ENCODE measurements at places on chromosomes 7 and 10. TPM values are rescaled to one million over a fixed set of nuclear protein-coding genes. Genes with fewer than 3 reads are reported as not detected.
A peak's percentile ranks its signal among the peaks of the same experiment; 100 is the strongest.

Gene SH3PXD2A
- polyA plus RNA-seq = 43.1 TPM

Gene COL13A1
- 0.46 TPM for polyA plus RNA-seq

Gene MEIG1
- polyA plus RNA-seq = 0.88 TPM

Gene AKR1B15
- polyA plus RNA-seq = not detected

Gene LAMB1
- 11.2 TPM for polyA plus RNA-seq

Gene TRA2A
- 23.0 TPM for polyA plus RNA-seq

Gene OR2A25
- not detected for polyA plus RNA-seq

- DNase-seq = no peak
Observed at GRCh38 chr7:30389791-30390190, 88.8 kb downstream of the NOD1 start.

DNA sequence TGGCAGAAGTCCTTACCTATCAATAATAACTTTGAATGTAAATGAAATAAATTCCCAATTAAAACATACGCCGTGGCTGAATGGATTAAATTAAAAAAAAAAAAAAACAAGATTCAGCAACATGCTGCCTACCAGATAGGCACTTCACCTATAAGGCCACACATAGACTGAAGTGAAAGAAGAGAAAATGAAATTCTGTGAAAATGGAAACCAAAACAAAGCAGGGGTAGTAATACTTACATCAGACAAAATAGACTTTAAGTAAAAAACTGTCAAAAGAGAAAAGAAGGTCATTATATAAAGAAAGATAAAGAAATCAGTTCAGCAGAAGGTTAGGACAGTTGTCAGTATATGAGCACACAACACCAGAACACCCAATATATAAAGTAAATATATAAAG, 55.3 kb downstream of the TCAF1 start:
- DNase-seq = no peak

- DNase-seq = no peak
Observed at GRCh38 chr7:130990178-130990832, 256.3 kb upstream of the KLF14 start.

GRCh38 chr7:19030281-19030680, 87.2 kb downstream of the TWIST1 start:
- no peak for DNase-seq

DNA sequence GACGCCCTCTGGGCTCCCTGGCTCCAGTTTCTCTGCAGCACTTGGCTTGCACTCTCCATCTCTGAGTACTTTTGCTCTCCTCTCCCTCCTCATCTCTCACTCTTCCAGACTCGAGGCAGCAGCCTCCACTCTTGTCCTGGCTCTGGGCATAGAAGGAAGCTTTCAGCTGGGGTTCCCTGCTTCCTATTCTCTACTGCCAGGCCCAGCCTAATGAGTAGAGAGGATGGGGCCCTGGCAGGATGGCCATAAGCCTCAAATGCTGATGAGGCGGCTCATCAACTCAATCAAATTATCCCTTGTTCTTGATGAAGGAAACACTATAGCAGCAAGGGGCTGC, 55.8 kb downstream of the NEURL1 start:
- no peak for DNase-seq

DNA sequence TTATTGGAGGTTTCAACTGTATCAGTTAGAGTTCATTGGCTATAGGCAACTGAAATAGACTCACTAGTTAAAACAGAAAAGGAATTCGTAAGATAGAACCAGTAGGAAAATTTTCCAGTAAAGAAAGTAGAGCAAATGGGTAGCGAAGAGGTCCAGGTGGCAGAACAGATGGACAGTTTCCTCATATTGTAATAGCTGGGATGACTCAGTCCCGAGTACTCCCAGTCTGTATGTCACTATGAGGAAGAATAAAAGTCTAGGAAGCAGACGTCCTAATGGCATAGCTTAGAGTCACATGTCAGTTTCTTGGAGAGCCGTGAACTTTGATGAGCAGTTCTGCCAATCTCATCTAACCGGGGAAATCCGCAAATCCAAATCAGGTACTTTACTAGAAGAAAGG, 95.3 kb downstream of the RNF32 start:
- DNase-seq = peak; percentile 59

DNA sequence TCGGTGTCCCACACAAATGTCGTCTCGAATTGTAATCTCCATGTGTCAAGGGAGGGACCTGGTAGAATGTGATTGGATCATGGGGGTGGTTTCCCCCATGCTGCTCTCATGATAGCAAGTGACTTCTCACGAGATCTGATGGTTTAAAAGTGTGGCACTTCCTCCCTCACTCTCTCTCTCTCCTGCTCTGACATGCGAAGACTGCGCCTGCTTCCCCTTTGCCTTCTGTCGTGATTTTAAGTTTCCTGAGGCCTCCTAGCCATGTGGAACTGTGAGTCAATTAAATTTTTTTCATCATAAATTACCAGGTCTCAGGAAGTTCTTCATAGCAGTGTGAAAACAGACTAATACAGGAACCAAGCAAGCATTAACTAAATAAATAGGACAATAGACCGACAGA, 229.1 kb downstream of the GFRA1 start:
- no peak for DNase-seq

DNA sequence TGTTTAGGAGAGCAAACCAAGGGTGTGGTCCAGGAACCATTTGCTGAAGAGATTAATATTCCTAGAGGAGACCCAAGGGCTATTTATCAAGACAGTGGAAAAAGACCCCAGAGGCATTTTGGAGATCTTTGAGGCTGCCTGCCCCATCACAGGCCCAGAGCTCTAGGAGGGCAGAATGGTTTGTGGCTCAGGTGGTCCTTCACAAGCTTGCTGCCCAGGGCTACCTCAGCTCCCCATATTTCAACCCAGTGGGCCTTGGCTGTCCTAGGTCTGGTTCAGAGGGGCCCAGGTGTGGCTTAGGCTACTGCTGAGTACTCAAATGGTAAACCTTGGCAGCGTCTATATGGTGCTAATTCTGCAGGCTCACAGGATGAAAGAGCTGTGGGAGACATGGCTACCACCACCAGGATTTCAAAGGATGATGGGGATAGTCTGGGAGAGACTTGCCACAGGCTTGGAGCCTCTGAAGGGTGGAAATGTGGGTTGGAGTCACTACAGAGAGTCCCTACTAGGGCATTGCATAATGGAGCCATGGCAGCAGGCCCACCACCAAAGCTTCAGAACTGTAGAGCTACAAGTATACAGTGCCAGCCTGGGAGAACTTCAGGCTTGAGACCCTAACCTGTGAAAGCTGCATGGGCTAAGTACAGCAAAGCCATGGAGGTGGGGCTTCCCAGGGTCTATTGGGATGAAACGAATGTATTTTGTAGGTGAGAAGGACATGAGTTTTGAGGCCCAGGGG, 24.3 kb downstream of the PTEN start:
- no peak for DNase-seq

- DNase-seq = no peak
Observed at GRCh38 chr7:104005197-104005596, 15.7 kb upstream of the RELN start.

GRCh38 chr7:51267169-51267568, 49.4 kb downstream of the COBL start:
- no peak for DNase-seq

GRCh38 chr10:2839081-2839725, 228.1 kb upstream of the PFKP start:
- DNase-seq = no peak

- DNase-seq = no peak
Observed at GRCh38 chr10:53006663-53007526, 234.3 kb upstream of the MBL2 start.

DNA sequence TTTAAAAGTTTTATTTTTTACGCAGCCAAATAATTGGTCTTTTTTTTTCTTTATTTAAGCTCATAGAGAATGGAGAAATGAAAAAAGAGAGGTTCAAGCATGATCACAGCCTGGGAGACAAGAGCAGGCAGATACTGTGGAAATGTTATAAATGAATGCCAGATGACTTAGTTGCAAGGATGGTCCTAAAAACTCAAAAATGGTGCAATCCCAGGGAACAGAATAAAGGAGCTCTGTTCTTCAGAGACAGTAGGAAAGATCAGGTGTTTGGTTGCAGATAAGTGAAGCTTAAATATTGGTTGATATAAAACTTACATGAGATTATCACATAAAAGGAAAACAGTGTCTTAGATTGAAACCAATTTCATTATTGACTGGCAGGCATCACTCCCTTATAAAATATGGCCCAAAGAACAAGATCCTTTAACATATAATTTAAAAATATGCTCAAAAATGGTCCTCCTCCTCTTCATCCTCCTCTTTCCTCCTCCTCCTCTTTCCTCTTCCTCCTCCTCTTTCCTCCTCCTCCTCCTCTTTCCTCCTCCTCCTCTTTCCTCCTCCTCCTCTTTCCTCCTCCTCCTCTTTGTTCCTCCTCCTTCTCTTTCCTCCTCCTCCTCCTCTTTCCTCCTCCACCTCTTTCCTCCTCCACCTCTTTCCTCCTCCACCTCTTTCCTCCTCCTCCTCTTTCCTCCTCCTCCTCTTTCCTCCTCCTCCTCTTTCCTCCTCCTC, 18.6 kb downstream of the GNAT3 start:
- DNase-seq = no peak
